ENCODE measurements at places on chromosomes 7 and 10.

- H3K27ac ChIP-seq: no peak overlapping the region
- no peaks in the 10 kb centered on the region for H3K27me3 ChIP-seq
- no peak overlapping the region for H3K4me3 ChIP-seq
- H3K36me3 ChIP-seq: peaks cover 29% of the 10 kb centered on the region
- no peaks in the 10 kb centered on the region for H3K4me1 ChIP-seq
Observed at GRCh38 chr7:5320802-5321396, 38.2 kb downstream of the SLC29A4 start.

DNA sequence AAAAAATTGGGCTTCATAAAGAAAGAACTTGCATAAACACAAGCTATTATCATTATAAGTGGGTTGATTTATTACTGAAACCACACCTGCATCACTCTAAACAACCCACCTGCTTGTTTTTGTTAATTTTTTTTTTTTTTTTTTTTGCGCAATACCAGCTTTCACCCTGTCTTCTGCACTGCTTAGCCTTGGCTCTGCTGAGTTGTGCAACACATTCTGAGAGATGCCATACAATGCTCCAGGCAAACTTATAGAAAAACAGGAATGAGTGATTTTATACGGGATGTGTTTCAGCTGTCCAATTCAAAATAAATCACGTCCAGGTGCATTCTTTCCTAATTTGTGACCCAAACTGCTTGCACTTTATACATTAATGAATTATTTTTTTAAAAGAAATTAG is 923.6 kb downstream of the GATA3 start:
- no peak for DNase-seq
- no peak overlapping the region for H3K4me3 ChIP-seq
- peaks cover 12% of the 10 kb centered on the region for H3K27me3 ChIP-seq
- no peaks in the 10 kb centered on the region for H3K4me1 ChIP-seq

GRCh38 chr10:114881901-114882300 is 56.1 kb upstream of the TRUB1 start:
- no peak for DNase-seq
- H3K27ac ChIP-seq: no peak overlapping the region
- no peaks in the 10 kb centered on the region for H3K36me3 ChIP-seq
- peaks cover 8% of the 10 kb centered on the region for H3K4me1 ChIP-seq
- H3K27me3 ChIP-seq: peaks cover 39% of the 10 kb centered on the region

- no peak overlapping the region for H3K4me3 ChIP-seq
- no peak for DNase-seq
- no peak overlapping the region for H3K27ac ChIP-seq
- H3K27me3 ChIP-seq: peaks cover 48% of the 10 kb centered on the region
- no peaks in the 10 kb centered on the region for H3K36me3 ChIP-seq
Observed at GRCh38 chr10:97898429-97898828, 48.8 kb downstream of the GOLGA7B start.

- DNase-seq: no peak
- no peaks in the 10 kb centered on the region for H3K36me3 ChIP-seq
- H3K27me3 ChIP-seq: no peaks in the 10 kb centered on the region
- H3K27ac ChIP-seq: no peak overlapping the region
Observed at GRCh38 chr7:122532406-122533269, 166.3 kb downstream of the RNF133 start.

DNA sequence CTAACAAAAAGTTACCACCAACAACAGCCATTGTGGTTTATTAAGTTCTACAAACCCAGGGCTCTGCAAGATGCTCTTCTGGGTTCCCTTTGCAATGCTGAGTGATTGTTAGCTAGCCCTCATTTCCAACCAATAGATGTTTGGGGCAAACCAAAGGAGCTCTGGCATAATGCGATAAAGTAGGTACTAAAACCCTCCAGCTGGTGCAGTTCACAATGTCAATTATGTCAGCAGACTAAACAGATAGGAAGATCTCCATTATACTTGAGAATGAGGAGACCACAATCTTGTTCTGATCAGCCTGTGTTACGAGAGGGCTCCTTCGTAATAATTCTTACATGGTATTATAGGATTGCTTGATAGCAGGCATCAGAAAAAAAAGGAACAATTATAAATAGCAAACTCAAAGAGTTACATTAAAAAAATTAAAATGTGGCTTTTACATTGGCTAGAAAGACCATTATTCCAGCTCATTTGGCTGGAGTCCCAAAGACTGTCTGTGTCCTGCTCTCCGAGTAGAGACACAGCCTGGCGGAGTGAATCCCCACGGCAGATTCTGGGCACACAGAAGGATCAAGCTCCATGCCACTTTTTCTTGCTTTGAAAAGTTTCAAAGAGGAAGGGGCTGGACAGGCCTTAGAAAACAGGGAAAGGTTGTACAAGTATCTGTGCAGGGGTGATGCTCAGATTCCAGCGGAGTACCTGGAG is 93.8 kb downstream of the ZRANB1 start:
- H3K27ac ChIP-seq: no peak overlapping the region
- no peak overlapping the region for H3K4me3 ChIP-seq
- H3K27me3 ChIP-seq: peaks cover 46% of the 10 kb centered on the region
- no peaks in the 10 kb centered on the region for H3K36me3 ChIP-seq
- no peak for DNase-seq
- H3K4me1 ChIP-seq: no peaks in the 10 kb centered on the region

- DNase-seq: no peak
- no peaks in the 10 kb centered on the region for H3K4me1 ChIP-seq
- H3K27me3 ChIP-seq: no peaks in the 10 kb centered on the region
- no peak overlapping the region for H3K4me3 ChIP-seq
Observed at GRCh38 chr7:18996583-18996982, 120.9 kb downstream of the TWIST1 start.

GRCh38 chr7:85714951-85715350 is 528.1 kb upstream of the SEMA3D start:
- H3K27me3 ChIP-seq: no peaks in the 10 kb centered on the region
- no peaks in the 10 kb centered on the region for H3K36me3 ChIP-seq
- no peak overlapping the region for H3K27ac ChIP-seq
- H3K4me3 ChIP-seq: no peak overlapping the region
- no peak for DNase-seq

GRCh38 chr7:124263232-124263827 is 230.5 kb upstream of the TMEM229A start:
- no peaks in the 10 kb centered on the region for H3K27me3 ChIP-seq
- no peak overlapping the region for H3K4me3 ChIP-seq
- DNase-seq: no peak
- H3K4me1 ChIP-seq: no peaks in the 10 kb centered on the region
- H3K27ac ChIP-seq: no peak overlapping the region
- no peaks in the 10 kb centered on the region for H3K36me3 ChIP-seq

DNA sequence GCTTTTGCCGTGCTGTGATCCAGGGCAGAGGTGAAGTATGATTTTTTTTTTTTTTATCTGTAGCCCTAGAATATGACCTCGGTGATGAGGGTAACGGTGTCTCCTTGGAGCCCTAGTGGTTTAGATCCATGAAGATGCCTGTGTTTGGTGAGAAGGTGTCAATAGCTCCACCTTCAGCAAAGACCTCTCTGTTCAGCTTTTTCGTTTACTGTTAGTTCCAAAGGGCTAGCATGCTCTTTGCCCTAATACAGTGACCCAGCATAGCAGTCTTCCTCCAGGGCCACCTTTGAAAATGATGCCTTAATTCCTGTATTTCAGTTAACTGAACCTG is 746 bp upstream of the MRPS16 start:
- peak overlapping the region; percentile 95 for H3K27ac ChIP-seq
- DNase-seq: no peak
- H3K4me1 ChIP-seq: peaks cover 20% of the 10 kb centered on the region

- H3K27me3 ChIP-seq: no peaks in the 10 kb centered on the region
- H3K4me3 ChIP-seq: peak overlapping the region; percentile 64
- DNase-seq: peak; percentile 19
- peaks cover 49% of the 10 kb centered on the region for H3K4me1 ChIP-seq
- peaks cover 2% of the 10 kb centered on the region for H3K36me3 ChIP-seq
Observed at GRCh38 chr7:44891372-44891771, 6.0 kb upstream of the PURB start.

DNA sequence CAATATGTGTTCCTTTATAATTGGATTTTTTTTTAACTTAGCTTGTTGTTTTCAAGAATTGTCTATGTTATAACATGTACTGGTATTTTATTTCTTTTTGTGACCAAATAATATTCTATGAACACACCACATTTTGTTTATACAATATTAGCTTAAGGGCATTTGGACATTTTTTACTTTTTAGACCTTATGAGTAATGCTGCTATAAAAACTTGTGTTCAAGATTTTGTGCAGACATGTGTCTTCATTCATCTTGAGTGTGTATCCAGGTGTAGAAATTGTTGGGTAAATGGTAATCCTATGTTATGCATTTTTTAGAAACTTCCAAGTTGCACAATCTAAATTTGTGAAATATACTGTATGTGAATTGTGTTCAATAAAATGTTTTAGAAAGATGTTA is 936.7 kb downstream of the CCSER2 start:
- H3K27me3 ChIP-seq: no peaks in the 10 kb centered on the region
- H3K4me3 ChIP-seq: no peak overlapping the region
- DNase-seq: no peak
- H3K27ac ChIP-seq: no peak overlapping the region
- H3K36me3 ChIP-seq: no peaks in the 10 kb centered on the region

GRCh38 chr7:1843271-1843861 is 173.3 kb downstream of the ELFN1 start:
- no peak for DNase-seq
- peaks cover 10% of the 10 kb centered on the region for H3K4me1 ChIP-seq
- H3K36me3 ChIP-seq: peaks cover 7% of the 10 kb centered on the region
- H3K27me3 ChIP-seq: no peaks in the 10 kb centered on the region

DNA sequence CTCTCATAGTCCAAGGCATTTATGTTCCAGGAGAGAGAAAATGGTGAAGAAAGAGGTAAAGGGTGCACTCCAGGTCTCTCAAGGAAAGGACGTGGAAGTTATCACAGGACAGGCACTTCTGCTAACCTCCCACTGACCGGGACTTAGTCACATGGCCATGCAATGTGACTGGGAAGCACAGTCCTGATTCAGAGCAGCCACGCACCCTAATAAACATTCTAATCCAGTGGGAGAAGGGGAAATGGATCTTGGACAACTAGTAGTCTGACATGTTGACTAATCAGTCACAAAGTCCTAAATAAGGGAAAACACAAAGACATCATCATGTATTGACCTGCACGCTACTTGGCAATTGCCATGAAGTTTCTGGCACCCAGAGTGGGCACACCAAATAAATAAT is 417.5 kb upstream of the ZMIZ1 start:
- no peak overlapping the region for H3K4me3 ChIP-seq
- H3K36me3 ChIP-seq: no peaks in the 10 kb centered on the region
- no peaks in the 10 kb centered on the region for H3K4me1 ChIP-seq
- peaks cover 78% of the 10 kb centered on the region for H3K27me3 ChIP-seq
- no peak overlapping the region for H3K27ac ChIP-seq
- DNase-seq: no peak

GRCh38 chr10:1149793-1150637 is 93.8 kb downstream of the WDR37 start:
- no peaks in the 10 kb centered on the region for H3K27me3 ChIP-seq
- no peak overlapping the region for H3K4me3 ChIP-seq
- H3K4me1 ChIP-seq: peaks cover 9% of the 10 kb centered on the region
- no peak for DNase-seq

DNA sequence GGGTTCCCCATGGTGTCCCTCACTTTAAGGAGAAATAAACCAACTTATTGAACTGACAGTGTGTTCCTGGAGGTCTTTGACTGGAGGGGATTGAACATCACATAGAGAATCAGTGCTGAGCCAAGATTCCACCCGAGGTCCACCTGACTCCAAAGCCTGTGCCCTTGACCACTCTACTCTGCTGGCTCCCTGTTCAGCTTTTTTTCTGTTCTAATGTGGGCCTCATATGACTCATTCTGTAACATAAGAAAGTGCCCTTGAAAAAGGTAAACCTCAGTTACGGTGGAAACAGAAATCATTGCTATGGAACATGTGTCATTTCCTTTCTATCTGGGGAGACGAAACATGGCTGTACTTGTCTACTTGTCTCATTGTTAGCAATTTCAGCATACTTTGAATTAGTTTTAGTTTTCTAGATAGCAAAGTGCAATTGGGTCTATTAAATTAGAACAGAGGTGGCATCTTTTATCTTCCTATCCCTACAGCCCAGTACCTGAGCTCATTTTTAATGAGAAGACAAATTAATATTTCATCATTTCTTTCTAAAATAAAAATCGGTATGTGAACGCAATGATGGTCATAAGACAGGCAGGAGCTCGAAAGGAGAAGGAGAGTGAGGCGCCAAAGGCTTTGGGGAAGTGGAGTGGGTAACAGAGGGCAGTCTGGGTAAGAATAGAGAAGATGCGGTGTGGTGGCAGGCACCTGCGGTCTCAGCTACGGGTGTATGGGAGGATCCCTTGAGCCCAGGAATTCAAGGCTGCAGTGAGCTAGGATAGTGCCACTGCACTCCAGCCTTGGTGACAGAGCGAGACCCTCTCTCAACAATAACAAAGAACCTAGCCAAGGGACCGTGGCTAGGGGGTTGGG is 1.5 kb downstream of the GSDME start:
- H3K4me1 ChIP-seq: peaks cover 14% of the 10 kb centered on the region
- H3K27me3 ChIP-seq: peaks cover 71% of the 10 kb centered on the region
- peaks cover 4% of the 10 kb centered on the region for H3K36me3 ChIP-seq
- no peak for DNase-seq
- peak overlapping the region; percentile 85 for H3K4me3 ChIP-seq

GRCh38 chr7:3244241-3244814 is 56.7 kb upstream of the SDK1 start:
- peaks cover 12% of the 10 kb centered on the region for H3K27me3 ChIP-seq
- no peak overlapping the region for H3K4me3 ChIP-seq

DNA sequence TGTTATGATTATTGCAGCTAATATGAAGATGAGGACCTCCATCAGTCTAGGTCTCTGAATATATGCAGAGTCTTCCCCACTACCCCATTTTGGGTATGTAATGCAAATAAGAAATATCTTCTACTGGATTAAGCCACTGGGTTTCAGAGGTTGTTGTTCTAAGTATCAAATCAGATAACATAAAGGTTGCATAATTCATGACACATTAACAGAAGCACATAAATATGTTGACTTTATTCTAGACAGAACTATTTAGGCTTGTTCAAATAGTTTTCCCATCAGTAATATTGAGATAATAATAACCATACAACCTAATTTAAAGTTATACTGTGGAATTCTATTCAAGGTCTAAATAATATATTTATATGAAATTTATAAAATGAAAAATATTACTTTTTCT is 157.1 kb downstream of the ETV1 start:
- no peak overlapping the region for H3K27ac ChIP-seq
- H3K4me3 ChIP-seq: no peak overlapping the region
- peaks cover 9% of the 10 kb centered on the region for H3K27me3 ChIP-seq

GRCh38 chr7:99024066-99024465 is 119.8 kb downstream of the SMURF1 start:
- no peak overlapping the region for H3K27ac ChIP-seq
- H3K4me3 ChIP-seq: no peak overlapping the region

DNA sequence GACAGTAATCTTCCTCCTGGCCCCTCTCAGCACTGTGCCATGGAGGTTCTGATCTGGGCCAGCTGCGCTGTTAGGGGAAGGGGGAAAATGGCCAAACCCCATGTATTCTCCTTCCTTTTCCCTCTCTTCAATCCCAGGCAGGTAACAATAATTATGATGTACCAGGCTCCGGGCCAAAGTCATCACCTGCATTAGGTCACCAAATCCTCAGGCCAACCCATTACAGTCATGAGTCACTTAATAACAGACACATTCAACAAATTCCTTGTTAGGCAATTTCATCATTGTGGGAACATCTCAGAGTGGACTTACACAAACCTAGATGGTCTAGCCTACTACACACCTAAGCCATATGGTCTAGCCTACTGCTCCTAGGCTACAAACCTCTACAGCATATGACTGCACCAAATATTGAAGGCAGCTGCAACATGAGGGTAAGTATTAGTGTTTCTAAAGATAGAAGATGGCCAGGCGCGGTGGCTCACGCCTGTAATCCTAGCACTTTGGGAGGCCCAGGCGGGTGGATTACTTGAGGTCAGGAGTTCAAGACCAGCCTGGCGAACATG is 2.2 kb upstream of the HSPB1 start:
- H3K27me3 ChIP-seq: no peaks in the 10 kb centered on the region
- H3K36me3 ChIP-seq: peaks cover 6% of the 10 kb centered on the region
- peaks cover 19% of the 10 kb centered on the region for H3K4me1 ChIP-seq
- no peak for DNase-seq

Data from central memory CD8-positive, alpha-beta T cell (primary cell).